NCI-H2029 (cell line): ENCODE measurements at places on chromosomes 11 and 22.

- no peak for DNase-seq
Observed at GRCh38 chr22:49583886-49584505, 243.7 kb downstream of the BRD1 start.

- no peak for DNase-seq
Observed at GRCh38 chr11:59643390-59643789, 25.4 kb downstream of the PATL1 start.

- DNase-seq, result no peak
Observed at GRCh38 chr11:68138237-68138636, 17.0 kb upstream of the CHKA start.

DNA sequence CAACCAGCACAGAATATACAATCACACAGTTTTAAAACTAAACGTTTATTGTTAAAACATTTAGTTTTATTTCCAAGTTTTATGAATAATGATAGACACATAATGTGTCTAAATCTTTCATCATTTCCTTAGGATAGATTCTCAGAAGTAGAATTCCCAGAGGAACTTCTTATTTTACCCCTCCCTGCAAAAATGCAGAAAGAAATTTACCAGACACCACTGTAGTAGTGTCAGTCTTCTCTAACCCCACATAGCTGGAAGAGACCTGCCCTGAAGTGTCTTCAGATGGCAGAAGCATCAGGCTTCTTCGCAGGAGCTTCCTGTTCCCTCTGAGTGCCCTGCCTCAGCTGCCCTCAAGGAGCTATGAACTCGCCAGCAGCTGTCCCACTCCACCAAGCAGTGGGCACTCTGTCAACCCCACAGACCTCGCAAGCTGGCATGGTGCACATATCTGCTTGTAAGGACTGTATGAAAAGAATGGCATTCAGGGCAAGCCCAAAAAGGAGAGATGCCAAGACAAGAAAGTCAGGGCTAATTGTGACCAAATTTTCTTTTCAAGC is 28.5 kb upstream of the PAK1 start:
- DNase-seq, result no peak

DNA sequence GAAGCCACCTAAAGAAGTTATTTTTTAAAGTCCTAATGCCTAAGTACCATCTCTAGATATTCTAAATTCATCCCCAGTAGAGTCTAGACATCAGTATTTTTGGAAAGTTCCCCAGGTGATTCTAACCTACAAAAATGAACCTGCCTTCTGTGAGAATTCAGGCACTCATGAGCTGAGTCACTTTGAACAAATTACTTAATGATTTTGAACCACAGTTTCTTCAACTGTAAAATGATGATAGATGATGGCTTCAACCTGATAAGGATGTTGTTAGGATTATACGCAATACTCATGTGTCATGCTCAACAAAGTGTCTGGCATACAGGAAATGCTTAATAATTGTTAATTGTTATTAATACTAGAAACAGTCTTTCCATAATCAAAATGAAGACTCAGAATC is 82.8 kb upstream of the OR5AK2 start:
- no peak for DNase-seq

DNA sequence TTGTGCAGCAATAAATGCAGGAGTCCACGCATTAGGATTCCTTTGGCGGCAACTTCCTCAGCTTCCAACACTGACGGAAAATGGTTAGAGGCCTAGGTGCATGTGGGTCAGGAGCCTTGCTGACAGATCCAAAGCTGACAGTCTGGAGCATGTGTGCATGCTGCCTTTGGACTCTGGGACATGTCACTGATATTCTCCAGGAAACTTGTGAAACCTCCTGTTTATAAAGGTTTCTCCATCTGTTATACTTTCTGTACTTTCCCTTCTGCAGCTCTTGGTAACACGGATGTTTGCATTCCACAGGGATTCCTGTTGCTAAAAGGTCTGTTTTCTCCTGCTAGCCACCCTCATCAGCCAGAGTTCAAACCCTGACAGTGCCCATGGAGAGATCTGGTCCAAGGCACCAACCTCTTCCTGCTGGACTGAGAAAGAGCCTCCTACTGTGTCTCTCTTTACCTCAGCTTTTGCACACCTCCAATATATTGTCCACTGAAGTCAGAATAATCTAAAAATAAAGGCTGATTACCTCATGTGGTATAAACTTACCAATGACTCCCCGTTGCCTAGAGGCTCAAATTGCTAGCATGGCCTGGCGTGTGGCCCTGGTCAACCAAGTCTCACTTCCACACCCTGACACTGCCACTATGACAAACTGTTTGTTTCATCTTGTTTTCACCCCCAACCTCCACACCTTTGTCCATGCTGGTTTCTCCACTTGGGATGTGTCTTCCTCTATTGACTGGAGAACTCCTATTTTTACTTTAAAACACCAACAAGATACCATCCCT is 31.1 kb upstream of the LYVE1 start:
- no peak for DNase-seq

- DNase-seq, result no peak
Observed at GRCh38 chr11:99537681-99538080, 516.9 kb downstream of the CNTN5 start.

GRCh38 chr11:69035946-69036340 is 12.8 kb upstream of the TPCN2 start:
- DNase-seq, result no peak

DNA sequence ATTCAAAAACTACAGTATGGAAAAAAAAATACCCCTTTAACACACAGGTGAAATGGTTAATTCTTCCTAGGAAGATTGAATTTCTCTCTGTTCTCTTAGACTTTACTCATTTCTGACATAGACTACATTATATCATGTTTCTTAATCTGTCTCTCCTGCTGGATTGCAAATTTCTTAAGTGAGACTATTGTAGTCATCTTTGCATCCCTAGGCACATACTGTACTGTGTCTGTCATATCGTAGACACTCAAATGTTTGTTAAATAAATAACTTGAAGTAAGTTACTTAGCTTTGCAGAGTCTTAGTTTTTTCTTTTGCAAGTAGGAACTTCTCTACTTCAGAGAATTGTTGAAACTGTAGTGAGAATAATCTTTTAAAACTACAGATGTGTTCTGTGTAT is 58.7 kb downstream of the FAM83F start:
- no peak for DNase-seq

DNA sequence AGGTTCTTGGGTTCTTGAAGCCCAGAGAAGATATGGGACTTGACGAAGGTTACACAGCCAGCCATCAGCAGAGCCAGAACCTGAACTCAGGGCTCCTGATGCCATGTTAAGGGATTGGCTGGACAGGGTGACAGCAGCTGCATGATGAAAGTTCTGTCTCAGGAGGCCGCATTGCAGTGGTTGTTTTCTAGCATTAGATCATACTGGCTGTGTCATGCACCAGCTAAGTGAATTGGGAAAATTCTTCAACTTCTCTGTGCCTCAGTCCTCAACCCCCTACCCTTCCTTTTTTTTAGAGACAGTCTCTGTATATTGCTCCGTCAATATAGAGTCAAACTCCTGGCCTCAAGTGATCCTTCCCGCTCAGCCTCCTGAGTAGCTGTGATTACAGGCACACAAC is 5.4 kb upstream of the LTBP3 start:
- no peak for DNase-seq

DNA sequence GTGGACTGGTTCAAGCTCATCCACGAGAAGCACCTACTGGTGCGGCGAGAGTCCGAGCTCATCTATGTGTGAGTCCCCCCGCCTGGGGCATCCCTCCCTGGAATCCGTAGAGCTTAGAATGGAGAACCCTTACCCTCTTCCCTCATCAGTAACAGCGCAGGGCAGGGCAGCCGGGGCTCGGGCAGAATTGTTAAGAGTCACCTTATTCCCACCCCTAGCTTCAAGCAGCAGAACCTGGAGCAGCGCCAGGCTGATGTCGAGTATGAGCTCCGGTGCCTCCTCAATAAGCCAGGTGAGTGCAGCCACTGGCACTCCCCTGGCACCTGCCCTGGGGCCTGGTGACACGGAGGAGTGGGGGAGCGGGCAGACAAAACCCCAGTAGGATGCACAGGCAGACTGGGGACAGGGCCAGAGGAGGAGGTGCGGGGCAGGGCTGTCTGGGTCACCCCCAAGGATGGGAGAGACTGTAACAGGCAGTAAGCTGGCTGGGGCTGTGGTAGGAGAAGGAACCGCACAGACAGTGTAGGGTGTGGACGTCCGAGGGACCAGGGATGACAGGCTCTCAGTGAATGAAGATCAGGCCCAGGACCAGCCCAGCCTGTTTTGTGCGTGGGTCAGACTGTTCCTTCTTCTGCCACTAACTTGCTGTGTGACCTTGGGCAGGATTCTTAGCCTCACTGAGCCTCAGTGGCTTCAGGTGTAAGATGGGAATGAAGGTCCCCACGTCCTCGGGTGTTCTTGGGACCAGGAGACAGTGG is 20.4 kb downstream of the C22orf23 start:
- peak; percentile 73 for DNase-seq

DNA sequence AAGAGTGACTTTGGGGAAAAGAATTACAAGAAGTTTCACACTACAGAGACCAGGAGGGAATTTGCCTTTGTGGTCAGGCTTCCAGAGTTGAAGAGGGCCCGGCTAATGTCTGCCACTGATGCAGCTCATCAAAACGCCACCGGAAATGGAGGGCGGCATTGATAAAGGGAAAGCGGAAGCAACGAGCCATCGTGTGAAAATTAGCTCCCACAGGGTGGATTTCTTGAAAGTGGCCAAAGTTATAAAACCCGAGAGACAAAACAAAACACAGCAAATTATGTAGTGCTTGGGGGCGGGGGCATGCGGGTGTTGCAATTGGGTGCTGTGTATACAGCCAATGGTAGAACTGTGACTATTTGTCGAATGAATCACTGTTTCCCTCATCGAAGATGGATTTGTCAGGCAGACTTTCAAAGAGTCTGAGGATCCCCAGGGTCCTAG is 113.0 kb downstream of the ADAMTS15 start:
- DNase-seq, result no peak

GRCh38 chr11:48006301-48006992 is 26.1 kb downstream of the PTPRJ start:
- no peak for DNase-seq

- peak; percentile 22 for DNase-seq
Observed at GRCh38 chr11:86575927-86576326, 96.5 kb downstream of the ME3 start.

GRCh38 chr11:124745835-124746620 is 6.0 kb downstream of the VSIG2 start:
- no peak for DNase-seq

DNA sequence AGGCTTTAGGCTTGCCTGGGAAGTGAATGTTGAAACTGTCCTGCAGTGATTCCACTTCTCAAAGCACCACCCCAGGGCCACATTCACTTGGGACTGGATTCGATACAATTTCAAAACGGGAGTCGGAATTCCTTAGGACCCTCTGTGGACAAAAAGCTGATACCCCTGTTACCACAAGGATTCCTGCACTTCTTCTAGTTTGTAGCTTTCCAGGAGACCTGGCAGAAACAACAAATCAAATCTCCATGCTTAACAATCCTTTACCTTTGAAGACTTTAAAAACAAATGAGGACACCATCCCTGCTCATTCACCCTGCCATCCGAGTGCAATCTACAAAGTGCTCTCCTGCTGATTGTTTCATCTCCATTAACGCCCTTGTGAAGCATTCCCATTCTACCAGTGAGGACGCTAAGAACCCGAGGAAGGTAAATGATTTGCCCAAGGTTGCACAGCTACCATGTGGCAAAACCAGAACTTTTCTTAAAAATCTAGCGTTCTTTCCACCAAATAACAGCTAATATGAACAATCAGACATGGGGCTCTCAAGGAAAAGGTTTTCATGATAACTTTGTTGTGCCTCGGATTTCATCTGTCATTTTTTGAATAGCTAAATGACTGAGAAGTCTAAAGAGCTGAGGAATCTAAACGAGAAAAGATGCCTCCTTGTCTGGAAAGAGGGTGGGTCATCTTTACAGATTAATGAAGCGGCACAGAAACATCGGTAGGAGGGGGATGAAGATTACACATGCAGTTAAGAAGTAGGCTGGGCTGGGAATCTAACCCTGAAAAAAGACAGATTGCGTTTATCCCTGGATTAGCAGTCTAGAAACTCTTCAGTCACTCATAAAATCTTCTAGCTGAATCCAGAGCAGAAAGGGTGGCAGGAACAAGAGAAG is 720 bp upstream of the MPZL2 start:
- DNase-seq, result no peak

DNA sequence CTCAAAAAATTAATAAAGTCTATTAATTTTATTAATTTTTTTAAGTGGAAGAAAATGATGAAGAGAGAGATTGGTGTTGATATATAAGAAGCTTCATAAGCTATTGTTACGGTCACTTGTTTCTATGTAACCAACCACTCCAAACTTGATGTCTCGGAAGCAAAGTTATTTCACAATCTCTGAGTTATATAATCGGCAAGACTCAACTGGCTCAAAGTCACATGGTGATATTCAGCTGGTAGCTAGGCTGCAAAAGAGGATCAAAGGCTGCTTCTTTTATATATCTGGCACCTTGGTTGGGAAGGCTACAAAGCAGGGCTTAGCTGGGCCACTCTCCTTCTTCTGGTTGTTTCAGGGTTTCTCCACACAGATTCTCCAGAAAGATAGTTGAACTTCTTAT is 245.1 kb upstream of the ARHGAP42 start:
- DNase-seq, result no peak

DNA sequence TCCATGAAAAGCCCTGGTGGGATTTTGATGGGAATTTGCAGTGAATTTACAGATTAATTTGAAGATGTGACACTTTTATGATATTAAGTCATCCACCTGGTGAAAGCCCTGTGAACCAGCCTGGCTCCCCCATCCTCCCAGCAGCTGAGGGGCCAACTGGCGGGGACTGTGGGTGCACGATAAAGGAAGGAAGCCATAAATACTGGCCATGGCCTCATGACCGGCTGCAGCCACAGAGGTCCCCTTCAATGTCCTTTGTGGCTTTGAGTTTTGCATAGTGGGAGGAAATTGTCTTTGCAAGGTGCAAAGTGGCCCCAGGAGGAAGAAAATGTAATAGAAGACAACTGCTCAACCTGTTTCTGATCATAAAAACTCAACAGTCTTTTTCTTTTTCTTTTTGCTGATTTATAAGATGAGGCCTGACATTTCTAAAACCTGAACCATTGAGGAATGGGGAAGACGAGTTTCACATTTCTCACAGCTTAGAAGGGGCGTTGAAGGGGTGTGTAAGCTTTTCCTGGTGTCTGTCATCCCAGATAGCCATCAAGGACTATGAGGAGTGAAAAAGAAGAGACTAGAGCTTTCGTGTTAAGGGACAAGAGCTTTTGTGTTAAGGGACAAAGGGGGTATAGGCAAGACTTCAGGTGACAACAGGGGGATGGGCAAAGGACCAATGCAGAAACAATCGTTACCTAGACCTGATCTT is 6.3 kb upstream of the NDUFV1 start:
- no peak for DNase-seq

- no peak for DNase-seq
Observed at GRCh38 chr11:5007561-5007960, 12.9 kb downstream of the OR51L1 start.

DNA sequence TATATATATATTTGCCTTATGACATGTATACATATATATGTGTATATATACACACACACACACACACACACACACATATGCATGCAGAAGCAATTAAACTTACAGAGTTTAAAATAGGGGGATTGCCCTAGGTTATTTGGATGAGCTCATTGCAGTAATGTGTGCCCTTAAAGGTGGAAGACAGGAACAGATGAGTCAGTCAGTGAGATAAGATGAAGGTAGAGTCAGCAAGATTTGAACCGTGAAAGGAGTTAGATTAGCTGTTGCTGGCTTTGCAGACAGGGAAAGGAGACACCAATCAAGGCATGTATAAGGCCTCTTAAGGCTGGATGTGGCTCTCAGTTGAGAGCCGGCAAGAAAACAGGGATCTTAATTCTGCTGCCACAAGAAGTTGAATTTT is 902.4 kb upstream of the RAG2 start:
- no peak for DNase-seq
